ENCODE measurements at places on chromosomes 5 and 9.

DNA sequence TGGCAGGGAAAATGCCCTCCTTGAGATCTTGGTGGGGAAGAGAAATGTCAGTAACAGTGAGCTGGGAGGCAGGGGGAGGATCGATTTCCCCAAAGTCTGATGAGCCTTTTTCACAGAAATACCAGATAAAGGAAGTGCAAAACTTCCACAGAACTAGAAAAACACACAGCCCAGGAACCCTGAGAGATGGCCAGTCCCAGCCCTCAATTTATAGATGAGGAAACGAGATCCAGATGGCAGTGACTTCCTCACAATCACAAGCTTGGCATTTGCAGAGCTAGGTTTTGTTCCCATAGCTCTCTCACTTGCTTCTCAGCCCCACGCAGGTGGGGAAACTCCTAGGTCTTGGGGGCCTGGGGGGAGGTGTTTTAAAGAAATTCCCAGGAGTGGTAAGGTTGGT, 3.8 kb upstream of the GGTA1 start:
- no peak for DNase-seq

DNA sequence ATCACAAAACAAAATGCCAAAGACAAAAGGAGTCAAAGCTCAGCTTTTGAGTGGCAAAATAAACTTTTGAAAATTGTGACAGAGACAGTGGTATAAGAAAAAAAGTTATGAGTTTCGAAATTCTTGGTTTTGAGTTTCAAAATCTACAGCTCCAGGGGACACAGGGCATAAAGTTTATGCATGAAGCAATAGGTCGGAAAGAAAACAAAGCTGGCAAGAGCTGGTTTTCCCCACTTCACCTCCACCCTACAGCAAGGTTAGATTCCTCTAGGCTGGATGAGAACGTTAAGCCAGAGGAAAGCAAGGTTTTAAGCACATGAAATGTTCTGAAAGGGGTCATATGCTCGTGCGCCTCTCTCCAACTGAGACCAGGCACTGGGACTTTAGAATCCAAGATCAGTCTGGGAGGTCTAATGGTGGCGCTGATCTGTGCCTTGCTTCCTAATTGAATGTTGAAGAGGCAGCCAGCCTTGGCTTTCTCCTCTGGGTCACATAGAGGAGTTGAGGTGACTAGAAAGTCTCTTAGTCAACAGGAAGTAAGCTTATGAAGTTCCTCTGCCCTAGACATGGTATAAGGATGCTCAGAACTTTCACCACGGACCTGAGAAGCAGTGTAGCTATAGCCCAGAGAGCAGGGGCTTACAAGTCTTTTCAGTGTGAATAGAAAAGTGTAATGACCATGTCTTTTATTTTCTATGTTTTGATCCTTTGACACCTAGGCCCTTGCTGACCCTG, 167.7 kb upstream of the DMAC1 start:
- no peak for DNase-seq

GRCh38 chr9:8857068-8857925, 1057.7 kb upstream of the DMAC1 start:
- peak; percentile 25 for DNase-seq

GRCh38 chr5:120568711-120569110, 104.6 kb downstream of the PRR16 start:
- DNase-seq, result no peak

DNA sequence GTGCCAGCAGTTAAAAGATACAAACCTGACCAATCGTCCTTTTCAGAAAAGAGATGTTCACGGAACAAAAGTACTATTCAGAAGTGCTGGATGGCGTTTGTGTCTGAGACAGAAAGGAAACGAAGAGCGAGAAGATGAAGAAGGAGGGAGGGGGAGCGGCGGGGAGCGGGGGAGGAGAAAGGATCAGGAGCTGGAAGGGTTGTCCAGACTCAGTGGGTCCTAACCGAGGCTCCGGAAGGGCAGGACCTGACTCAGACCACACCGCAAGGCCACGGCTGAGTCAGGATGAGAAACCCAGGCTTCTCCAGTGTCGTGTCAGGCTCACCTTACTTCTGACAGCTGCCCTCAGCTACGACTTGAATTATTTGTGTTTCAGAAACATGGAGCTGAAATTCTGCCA, 46.2 kb downstream of the PAX5 start:
- DNase-seq, result no peak

GRCh38 chr9:129761293-129761900, 8.6 kb upstream of the PTGES start:
- no peak for DNase-seq

- peak; percentile 73 for DNase-seq
Measured at GRCh38 chr9:137095664-137096517, 9.1 kb downstream of the MAN1B1 start.

DNA sequence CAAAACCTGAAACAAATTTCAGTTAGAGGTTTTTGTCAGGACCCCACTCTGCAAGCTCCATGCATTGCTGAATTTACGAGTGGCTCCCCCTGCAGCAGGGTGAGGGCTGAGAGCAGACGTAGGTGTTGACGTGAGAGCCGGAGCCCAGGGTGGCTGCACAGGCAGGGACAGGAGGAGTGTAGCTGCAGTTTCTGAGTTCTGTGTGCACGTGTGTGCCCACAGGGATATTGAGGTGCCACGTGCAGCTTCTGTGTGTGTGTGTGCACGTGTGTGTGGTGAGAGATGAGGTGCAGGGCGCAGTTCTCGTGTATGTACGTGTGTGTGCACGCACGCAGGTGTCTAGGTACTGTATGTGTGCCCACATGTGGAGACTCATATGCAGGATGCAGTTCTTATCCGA, 14.6 kb downstream of the PLEKHG4B start:
- DNase-seq, result no peak

DNA sequence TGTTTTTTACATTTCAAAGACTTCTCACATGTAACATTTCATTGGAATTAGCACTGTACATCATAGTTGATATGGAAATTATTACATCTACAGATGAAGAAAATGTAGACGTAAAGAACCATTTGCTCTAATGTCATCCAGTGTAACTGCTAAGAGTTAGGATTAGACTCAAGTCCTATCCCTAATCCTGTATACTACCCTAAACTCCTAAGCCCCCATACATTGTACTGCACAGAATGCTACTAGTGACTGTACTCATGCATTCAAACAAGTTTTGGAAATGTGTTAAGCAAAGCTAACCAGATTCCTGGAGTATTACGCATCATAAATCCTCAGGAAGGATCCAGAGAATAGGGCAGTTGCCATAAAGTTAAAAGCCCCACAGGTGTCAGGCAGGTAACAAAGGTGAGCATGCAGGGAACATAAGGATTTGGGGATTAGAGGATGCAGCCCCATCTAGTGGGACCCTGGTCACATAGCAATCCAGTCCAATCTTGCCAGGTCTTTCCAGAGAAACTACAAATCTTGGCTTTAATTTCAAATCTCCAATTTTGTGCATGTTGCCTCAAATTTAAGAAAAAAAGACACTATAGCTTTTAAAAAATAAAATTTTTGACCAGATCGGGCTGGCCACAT, 32.0 kb downstream of the HAVCR1 start:
- peak; percentile 29 for DNase-seq

GRCh38 chr5:6840136-6840793, 127.0 kb downstream of the TENT4A start:
- DNase-seq, result peak; percentile 86

DNA sequence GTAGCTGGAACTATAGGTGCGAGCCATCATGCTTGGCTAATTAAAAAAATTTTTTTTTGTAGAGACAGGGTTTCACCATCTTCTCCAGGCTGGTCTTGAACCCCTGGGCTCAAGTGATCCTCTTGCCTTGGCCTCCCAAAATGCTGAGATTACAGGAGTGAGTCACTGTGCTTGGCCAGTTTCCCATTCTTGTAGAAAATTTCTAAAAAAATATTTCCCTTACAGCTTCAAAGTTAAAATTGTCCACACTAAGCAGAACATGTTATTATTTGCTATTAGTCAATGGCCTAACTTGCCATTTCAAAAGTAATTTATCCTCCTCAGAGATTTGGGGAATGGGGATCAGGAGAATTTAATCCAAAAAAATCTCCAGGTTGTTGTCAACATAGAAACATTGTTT, 40.1 kb downstream of the SLC38A9 start:
- DNase-seq, result no peak

GRCh38 chr9:81574405-81574804, 114.9 kb downstream of the TLE1 start:
- no peak for DNase-seq

- DNase-seq, result no peak
Measured at GRCh38 chr5:31283326-31283725, 89.8 kb downstream of the CDH6 start.

GRCh38 chr5:81860778-81861177, 109.9 kb upstream of the SSBP2 start:
- no peak for DNase-seq

- DNase-seq, result no peak
Measured at GRCh38 chr5:172802567-172803176, 31.4 kb upstream of the ERGIC1 start.

- DNase-seq, result no peak
Measured at GRCh38 chr9:113711251-113711650, 164.9 kb upstream of the ZNF618 start.

DNA sequence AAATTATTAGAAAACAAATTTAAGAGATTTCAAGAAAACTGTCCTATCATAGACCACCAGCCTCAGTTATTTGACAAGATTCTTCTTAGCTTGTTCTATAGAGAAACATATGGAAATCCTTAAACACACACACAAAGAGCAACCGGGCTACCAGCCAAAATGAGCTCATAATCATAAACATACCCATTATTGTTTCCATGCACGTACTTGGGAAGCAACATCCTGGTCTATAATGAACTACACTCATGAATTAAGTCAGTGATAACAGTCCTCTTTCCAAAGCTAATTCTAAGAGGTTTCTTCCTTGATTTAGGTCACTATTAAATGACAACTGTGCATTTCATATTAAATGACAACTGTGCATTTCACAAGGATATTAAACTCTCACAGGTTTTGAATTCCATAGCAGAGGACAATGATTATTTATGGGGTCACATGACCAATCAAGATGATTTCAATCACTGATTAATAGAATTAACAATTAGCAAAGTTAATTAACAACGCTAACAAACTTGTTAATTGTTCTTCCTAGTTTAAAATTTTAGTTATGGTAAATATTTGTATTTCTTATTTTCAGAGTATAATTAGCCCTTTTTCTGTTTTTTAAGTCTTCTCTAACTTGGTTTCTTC, 77.0 kb downstream of the OXCT1 start:
- no peak for DNase-seq

DNA sequence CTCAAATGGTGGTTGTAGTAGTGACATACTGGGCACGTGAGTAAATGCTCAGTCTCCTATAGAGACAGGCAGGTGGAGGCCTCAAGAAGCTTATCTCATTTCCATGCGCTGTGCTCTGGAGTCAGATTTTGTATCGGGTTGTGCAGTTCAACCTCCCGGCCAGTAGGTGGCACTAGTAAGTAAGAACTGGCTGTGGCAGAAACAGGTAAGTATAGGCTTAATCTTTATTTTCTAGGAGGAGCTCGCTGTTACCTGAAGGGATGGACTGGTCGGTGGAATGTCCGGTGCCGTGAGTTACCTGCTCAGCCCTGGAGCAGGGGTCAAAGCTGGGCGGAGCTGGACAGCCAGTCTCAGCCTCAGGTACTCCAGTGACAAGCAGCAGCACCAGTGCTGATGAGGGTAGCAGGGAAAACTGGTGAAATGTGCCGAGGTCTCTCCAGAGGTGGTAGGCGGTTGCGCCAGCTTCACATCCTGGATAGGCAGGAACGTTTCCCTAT, 880.1 kb upstream of the SEMA6A start:
- DNase-seq, result peak; percentile 67

DNA sequence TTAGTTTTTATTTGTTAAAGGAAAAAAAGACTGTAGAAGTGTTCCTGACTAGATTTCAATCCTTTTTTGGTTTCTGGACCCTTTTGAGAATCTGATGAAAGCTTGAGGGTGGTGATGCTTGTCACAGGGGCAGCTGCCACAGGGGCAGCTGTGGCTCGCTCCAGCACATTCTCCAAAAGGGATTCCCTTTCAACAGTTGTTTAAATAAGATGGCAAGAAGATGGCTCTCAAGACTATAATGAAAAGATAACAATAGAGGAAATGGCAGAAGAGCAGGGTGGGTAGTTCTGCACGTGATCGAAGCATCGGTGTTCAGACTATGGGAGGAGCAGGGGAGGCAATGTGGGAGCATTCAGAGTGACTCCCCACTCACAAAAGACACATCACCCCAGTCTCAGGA, 46.5 kb upstream of the TNFAIP8 start:
- DNase-seq, result no peak

DNA sequence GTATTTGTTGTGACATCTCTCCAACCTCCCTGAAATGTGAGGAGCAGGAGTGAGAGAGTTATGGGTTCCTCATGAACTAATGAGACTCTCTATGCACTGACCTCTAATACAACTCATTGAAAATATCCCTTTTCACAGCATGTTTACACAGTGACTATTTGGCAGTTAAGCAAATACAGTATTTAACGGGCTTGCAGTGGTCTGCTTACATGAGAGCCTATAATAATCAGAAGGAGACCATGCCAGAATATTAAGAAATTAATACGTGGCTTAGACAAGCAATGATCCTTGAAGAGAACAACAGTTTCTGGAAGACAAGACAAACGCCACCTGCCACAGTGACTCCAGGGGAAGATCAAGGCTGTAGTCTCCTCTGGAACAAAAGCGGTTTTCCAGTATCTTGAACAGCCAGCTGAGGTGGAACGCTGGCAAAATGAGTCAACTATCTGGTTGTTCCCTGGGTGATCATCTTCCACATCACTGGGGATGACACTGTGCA, 424.5 kb downstream of the DMAC1 start:
- no peak for DNase-seq

GRCh38 chr9:21943464-21943863, 50.7 kb downstream of the CDKN2A start:
- DNase-seq, result no peak

GRCh38 chr9:114935119-114935518, 4.7 kb upstream of the TNFSF8 start:
- DNase-seq, result no peak

- DNase-seq, result no peak
Measured at GRCh38 chr9:106728860-106729259, 134.1 kb upstream of the ZNF462 start.

DNA sequence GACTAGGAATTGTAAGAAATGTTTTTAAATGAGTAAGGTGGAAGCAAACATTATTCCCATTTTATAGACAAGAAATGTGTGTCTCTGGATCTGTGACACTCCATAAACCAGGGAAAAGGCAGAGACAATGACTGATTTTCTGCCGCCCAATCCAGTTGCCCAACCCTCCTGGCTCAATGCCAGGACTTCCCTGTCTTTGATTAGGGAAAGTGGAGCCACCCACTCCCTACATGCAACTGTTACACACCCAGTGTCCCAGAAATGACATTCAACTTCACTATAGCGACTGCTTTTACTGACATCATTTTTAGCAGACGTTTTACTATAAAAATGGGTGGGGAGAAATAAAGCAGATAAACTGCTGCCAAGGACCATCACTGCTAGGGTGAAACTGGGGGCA, 79.7 kb downstream of the THBS4 start:
- no peak for DNase-seq

Data from WERI-Rb-1 (cell line).